ENCODE measurements at places on chromosomes 13 and 19. TPM values are rescaled to one million over a fixed set of nuclear protein-coding genes. Genes with fewer than 3 reads are reported as not detected.

The LILRB1 gene
- total RNA-seq = 1.0 TPM

The SERP2 gene
- 0.51 TPM for total RNA-seq

The HIPK4 gene
- not detected for total RNA-seq

The MYO1F gene
- 68.0 TPM for total RNA-seq

The PROZ gene
- not detected for total RNA-seq

The ZNF780B gene
- total RNA-seq = 21.3 TPM

The PSG2 gene
- not detected for total RNA-seq

The CEACAM3 gene
- total RNA-seq = not detected

The ZNF154 gene
- 7.7 TPM for total RNA-seq

The SGCG gene
- not detected for total RNA-seq

The FAM83E gene
- total RNA-seq = 3.7 TPM

The LRRC63 gene
- 0.55 TPM for total RNA-seq

The LILRA6 gene
- 0.37 TPM for total RNA-seq

The ZNF738 gene
- 8.4 TPM for total RNA-seq

The TMPRSS9 gene
- total RNA-seq = not detected

The FCAR gene
- total RNA-seq = not detected

The GRIN2D gene
- total RNA-seq = 0.13 TPM

The GPR42 gene
- total RNA-seq = not detected

The PLK5 gene
- total RNA-seq = not detected

The CAPN12 gene
- total RNA-seq = 5.2 TPM

The BEST2 gene
- total RNA-seq = not detected

The SERPINE3 gene
- not detected for total RNA-seq

The CILP2 gene
- 0.07 TPM for total RNA-seq

The ZNF83 gene
- total RNA-seq = 26.9 TPM

The DLL3 gene
- total RNA-seq = 0.92 TPM

The OR7A5 gene
- not detected for total RNA-seq

Measured in CD8-positive, alpha-beta memory T cell (primary cell).